Kidney (tissue), 22 donors: ENCODE measurements at places on chromosomes 12 and 14. TPM values are rescaled to one million over a fixed set of nuclear protein-coding genes. Genes with fewer than 3 reads are reported as not detected.

GRCh38 chr12:91367234-91367849 is 184.7 kb upstream of the DCN start:
- DNase-seq = no peak

- peak; percentile 88 for DNase-seq
Observed at GRCh38 chr12:2163177-2163941, 110.6 kb downstream of the CACNA1C start.

DNA sequence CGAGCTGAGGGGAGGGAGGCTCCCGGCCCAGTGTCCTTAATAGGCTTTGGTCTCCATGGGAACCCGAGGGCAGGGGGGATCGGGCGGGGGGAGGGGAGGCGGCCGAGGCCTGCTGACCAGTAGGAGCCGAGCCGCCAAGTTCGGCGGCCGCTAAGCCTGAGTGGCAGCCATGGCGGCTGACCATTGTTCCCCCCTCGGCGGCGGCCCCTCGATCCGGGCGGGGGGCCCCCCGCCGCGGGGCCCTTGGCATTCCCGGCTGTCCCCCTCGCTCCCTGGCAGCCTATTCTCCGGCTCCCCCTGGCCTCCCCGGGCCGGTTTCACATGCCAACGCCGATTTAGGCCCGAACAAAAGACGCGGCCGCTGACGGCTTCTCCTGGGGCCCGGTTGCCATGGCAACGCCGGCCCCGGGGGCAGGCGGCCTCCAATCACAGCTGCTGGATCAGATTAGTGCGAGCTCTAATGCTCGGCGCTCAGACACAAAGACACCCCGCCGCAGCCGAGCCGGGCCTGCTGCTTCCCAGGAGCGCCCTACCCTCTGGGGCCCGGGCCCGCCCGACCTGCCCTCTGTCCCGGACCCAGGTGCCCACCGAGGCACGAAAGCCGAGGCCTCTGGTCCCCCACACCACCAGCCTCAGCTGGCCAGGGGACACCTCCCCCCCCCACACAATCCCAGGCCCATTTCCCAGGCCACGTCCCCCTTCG is 7.3 kb downstream of the MSI1 start:
- peak; percentile 91 for DNase-seq

DNA sequence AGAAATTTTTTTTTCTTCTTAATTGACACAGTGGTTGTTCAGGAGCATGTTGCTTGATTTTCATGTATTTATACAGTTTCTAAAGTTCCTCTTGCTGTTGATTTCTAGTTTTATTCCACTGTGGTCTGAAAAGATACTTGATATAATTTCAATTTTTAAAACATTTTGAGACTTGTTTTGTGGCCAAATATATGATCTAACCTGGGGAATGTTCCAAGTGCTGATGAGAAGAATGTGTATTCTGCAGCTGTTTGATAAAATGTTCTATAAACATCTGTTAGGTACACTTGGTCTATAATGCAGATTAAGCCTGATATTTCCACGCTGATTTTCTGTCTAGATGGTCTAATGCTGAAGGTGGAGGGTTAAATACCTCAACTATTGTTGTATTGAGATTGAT is 151.4 kb upstream of the IFNG-AS1 start:
- DNase-seq = no peak

GRCh38 chr12:76745343-76745742 is 18.6 kb upstream of the ZDHHC17 start:
- DNase-seq = no peak

GRCh38 chr12:70110085-70110484 is 133.1 kb upstream of the CNOT2 start:
- no peak for DNase-seq

GRCh38 chr12:12999271-12999958 is 650 bp downstream of the HEBP1 start:
- no peak for DNase-seq

GRCh38 chr12:57204454-57204853 is 12.1 kb upstream of the NXPH4 start:
- DNase-seq = no peak

GRCh38 chr14:74609721-74610120 is 2.3 kb downstream of the LTBP2 start:
- no peak for DNase-seq

DNA sequence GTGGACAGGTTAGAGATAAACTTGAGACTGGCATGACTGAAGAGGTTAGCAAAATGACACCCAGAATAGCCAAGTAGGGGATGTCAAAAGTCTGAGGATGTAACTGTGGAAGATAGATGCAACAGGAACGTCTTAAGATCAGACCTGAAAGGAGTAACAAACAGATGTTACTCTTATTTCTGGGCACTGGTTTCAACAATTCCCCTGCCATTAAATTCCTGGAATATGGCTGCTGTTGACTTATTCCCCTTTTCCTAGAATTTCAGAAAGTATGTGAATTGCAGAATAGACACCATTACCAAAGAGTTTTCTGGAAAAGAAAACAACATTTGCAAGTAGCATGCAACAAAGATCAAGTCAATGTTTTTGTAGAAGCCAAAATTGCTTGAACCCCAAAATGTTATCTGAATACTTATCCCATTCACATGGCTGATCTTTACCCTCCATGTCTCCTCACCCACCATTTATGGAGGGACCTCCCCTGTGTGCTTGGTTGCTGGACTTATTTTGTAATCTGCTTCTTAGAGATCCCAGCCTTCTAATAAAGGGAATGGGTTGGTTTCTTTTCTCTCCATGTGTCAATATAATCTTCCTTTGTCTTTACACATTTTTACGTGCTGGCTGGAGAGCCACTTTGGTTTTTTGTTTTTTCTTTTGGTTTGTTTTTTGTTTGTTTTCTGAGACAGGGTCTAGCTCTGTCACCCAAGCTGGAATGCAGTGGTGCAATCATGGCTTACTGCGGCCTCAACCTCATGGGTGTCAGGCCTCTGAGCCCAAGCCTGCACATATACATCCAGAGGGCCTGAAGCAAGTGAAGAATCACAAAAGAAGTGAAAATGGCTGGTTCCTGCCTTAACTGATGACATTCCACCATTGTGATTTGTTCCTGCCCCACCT is 57.0 kb downstream of the BBS10 start:
- no peak for DNase-seq

DNA sequence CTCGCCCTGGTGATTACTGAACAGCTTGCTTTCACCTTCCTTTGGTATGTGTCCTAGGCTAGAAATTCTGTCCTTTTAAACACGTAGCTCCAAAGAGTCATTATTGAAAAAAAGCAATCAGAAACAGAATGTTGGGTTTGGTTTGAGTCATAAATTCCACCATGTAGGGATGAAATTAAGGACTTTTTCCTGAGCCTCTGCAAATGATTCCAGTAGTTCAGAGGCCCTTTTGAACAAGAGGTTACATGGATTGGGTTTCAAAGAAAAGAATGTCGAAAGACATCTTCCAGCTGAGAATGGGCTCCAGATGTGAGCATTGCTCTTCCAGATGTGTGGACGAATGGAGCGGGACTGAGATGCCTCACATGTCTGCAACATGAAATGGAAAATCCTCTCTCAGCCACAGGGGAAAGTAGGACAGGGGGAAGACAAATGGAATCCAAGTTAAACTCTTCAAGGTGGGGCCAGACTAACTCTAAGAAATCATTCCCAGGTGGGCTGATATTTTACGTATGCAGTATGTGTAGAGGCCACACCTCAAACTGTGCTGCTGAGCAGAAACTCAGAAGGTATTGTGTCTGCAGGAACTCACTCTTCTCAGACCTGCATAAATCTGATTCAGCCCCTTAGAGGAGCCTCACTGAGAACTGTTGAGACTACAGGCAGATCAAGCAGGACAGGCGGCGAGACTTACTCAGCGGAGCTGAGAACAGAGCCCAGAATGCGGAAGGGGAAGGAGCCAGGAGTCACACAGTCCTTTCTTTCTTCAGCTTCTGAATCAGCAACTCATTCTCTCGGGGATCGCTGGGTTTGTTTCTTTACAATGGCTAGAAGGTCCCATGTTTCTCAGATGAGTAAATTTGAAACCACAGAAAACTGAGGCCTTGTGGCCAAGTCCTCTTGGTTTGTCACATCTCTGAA is 23.3 kb upstream of the EMP1 start:
- DNase-seq = peak; percentile 89

- DNase-seq = no peak
Observed at GRCh38 chr12:44127966-44128710, 292.3 kb downstream of the TMEM117 start.

GRCh38 chr14:65242732-65243134 is 140.4 kb upstream of the MAX start:
- no peak for DNase-seq

- no peak for DNase-seq
Observed at GRCh38 chr12:49568442-49569162, 660 bp upstream of the MCRS1 start.

GRCh38 chr12:23810329-23810902 is 139.1 kb downstream of the SOX5 start:
- DNase-seq = no peak

DNA sequence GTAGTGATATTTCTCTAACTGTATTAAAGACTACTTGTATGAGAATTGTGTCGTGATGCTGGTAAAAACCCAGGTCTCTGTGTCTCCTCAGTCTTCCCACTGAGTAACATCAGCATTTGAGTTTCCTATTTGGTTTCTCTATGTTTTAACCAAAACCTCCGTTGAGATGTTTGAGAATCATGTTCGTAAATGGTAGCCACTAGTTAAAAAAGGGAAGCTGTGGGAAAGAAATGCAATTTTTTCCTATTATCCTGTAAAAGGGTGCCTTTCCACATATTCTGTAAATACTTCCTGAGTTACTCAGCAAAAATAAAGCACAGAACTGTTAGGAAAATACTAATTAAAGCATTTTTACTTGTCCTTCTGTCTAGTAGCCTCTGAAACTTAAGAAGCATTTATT is 7.0 kb downstream of the CLEC1B start:
- DNase-seq = no peak

DNA sequence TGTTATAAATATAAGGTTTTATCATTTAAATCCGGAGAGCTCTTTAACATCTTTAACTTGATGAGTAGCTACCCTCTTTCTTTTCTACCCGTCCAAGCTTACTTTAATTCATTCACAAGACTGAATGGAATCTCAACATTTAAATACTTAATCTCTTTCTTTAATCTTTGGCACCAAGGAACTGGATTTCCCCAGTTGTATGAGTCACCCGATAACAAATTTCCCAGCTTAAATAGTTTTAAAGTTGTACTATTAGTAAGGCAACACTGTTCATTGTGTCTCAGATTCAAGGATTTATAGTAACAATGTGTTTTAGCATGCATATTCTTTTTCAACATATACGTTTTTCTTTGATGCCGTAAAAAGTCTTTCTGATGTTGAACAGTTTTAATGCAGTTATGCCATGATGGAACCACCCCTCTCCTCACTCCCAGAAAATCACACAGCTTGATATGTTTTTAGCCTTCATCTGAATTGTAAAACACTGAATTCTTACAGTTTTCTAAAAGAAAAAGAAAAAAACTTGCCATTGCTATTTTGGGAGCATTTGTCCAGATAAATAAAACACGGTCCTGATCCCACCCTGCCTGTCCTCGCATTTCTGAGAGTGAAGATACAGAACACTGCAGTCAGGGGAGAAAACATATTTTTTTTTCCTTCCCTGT is 16.0 kb upstream of the LRP6 start:
- no peak for DNase-seq

DNA sequence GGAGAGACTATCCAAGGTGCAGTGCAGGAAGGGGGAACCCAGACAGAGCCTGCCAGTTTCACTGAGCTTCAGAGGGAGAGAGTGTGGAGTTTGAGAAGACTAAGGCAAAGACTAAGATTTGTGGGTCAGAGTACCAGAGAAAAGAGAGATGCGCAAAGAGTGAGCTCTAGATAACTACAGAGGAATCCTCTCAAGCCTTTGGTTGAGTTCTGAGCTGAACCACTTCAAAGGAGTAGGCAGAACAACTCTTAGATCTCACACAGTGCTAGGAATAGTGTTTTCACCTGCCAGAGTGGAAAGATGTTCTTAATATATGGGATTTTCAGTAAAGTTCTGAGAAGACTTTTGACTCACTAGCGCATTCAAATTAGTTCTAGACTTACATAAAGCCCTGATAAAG is 10.7 kb upstream of the M6PR start:
- no peak for DNase-seq

GRCh38 chr14:101235335-101236103 is 325.8 kb upstream of the DIO3 start:
- peak; percentile 80 for DNase-seq

DNA sequence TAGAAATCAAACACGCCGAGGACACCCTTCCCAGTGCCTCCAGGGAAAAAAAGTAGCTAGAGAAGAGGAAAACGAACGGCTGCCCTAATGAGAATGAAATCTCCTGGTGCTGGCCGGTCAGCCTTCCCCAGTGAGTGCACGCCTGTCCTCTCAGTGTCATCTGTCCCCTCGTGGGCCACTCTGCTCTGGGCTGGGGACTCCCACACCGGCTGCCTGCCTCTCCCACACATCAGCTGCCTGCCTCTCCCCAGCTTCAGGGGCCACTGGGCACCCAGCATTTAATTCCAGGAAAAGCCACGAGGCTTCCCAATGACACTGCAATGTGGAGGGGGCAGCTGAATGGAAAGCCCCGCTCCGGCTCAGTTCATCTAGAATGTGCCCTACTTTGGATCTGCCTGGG is 59.0 kb downstream of the CCDC85C start:
- DNase-seq = no peak

The ZBTB42 gene
- polyA plus RNA-seq = 3.9 TPM

The TAS2R19 gene
- polyA plus RNA-seq = not detected

The RASSF9 gene
- polyA plus RNA-seq = 1.0 TPM

The CCDC88C gene
- polyA plus RNA-seq = 6.6 TPM

The SYCP3 gene
- 0.54 TPM for polyA plus RNA-seq

The SOX5 gene
- 0.54 TPM for polyA plus RNA-seq

The OR6C2 gene
- polyA plus RNA-seq = not detected

The KCNA5 gene
- polyA plus RNA-seq = 1.8 TPM

The BMP4 gene
- 9.9 TPM for polyA plus RNA-seq

The NID2 gene
- polyA plus RNA-seq = 7.1 TPM

The C12orf54 gene
- not detected for polyA plus RNA-seq

The KERA gene
- not detected for polyA plus RNA-seq

The NKX2-1 gene
- not detected for polyA plus RNA-seq

The POU6F1 gene
- 5.2 TPM for polyA plus RNA-seq

The TMCC3 gene
- polyA plus RNA-seq = 6.7 TPM
